ENCODE measurements at places on chromosomes 2 and 18.
A peak's percentile ranks its signal among the peaks of the same experiment; 100 is the strongest.

GRCh38 chr2:183063083-183063482 lies 15.5 kb upstream of the DUSP19 start:
- no peak for DNase-seq

DNA sequence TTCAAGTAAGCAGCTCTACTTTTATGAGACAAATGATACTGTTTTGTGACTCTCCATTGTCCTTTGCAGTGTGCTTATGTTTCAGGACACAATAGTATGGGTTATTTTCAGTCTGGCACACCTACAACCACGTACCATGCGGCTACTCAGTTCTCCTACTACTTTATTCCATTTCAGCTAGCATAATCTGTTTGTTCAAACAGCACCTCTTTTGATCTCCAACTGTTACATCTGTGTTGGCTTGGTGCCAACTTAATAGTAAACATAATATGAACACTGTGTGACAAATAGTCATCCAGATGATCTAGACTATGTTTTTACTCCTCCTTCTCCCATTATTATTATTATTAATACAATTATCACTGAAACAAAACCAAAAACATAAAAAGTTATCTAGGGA lies 40.5 kb downstream of the MYO3B start:
- DNase-seq = no peak

GRCh38 chr18:71329114-71329513 lies 1040.3 kb downstream of the SOCS6 start:
- no peak for DNase-seq

DNA sequence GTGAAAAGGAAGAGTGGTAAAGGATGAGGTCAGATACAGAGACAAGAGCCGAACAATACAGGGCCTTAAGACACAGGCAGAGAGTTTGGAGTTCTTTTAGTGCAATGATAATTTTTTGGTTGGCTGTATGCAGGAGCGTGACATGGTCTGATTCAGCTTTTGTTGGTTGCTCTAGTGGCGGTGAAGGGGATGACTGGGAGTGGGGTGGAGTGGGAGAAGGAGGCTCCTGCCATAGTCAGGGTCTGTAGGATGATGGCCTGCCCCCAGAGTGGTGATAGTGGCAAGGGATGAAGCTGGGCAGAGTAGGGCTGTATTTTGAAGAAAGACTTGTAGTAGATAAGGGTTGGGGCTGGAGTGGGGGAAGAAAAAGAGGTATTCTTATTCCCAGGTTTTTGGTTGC lies 306.6 kb upstream of the VWC2L start:
- no peak for DNase-seq

GRCh38 chr2:106363791-106364190 lies 104.4 kb downstream of the RGPD3 start:
- no peak for DNase-seq

- DNase-seq = no peak
These were observed 88.8 kb downstream of the INHBB start for GRCh38 chr2:120434492-120435308.

DNA sequence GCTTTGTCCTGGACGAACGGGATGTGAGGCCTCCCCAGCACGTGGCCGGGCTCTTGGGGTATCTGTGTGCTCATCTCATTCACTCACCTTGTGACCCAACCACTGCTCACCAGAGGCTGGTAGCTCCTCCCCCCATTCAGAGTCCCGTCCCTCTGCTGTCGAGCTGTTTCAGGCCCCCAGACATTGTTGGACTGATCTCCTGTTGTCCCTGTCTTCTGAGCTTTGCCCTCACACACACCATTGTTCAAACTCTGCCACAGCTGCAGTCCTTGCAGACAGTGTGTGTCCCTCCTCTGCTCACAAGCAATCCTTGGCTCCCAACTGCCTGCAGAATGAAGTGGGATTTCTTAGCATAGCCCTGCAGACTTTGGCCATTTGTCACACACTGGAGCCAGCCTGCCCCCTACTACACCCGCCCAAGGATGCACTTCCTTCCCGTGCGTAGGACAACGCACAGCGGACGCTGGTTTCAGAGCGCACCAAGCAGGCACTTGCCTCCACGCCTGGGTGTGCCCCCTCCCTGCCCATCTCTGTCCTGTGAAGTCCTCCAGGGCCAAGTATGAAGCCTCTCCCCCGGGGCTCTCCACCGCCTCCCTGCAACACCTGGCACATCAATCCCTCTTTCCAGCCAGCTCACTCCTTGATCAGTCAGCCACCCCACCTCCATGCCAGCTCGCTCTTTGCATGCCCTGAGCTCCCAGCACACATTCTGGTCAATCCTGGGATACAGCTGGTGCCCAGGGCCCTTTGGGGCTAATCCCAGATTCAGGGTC lies 16.5 kb upstream of the PRLH start:
- DNase-seq = no peak

DNA sequence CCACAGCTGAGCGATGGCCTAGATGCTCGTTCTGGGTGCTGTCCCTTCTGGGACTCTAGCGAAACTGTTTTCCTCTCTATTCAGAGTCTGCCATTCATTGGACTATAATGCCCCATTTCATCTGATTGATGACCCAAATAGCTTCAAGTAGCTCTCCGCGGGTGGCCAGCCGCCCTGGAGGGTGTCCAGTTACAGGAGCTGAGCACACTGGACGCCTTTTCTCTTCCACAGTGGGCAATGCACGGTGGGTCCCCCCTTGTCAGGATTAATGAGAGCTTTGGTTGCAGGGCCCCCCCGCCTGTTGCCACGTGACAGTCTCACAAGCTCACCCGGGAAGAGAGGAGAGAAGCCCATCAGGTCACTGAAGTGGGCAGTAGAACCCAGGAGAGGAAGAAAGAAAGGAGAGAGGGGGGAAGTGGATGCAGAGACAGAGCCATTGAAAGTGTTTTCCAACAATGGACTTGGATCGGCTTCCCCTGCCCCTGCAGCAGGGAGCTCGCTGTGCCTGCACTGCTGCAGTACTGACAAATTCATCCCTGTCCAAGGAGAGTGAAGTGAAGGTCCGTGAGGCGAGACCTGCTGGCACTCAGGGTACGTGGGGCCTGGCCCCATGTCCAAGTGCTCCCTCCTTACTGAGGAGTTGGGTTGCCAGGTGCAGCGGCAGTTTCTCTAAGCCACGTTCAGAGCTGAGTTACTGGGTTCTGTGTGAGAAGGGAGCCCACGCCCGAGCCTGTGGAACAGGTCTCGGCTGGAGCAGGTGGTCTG lies 44.8 kb downstream of the DIPK1C start:
- DNase-seq = no peak

DNA sequence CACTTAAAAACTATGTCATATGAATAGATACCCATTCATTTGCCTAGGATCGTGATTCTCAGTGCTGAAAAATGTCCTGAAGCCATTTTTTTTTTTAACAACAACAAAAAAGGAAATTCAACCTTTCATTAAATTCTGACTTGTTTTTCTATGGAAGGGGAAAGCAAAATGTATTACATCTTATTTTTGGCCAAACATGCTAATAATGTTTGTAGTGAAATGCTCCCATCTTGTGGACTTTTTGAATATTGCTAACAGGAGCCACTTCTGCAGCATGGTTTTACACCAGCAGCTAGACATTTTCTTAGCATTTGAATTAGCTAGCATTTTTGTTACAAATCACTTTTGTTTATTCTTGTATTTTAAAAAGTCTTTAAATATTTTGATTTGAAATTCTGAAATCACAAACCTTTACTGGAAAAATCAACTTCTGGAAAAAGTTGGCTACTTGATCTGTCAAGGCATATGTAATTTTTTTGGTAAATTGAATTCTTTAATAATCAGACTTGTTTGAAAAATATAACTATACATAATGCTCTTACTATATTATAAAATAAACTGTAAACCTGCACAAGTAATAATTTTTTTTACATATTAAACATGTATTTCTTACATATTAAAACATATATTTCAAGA lies 75.8 kb downstream of the KIDINS220 start:
- no peak for DNase-seq

DNA sequence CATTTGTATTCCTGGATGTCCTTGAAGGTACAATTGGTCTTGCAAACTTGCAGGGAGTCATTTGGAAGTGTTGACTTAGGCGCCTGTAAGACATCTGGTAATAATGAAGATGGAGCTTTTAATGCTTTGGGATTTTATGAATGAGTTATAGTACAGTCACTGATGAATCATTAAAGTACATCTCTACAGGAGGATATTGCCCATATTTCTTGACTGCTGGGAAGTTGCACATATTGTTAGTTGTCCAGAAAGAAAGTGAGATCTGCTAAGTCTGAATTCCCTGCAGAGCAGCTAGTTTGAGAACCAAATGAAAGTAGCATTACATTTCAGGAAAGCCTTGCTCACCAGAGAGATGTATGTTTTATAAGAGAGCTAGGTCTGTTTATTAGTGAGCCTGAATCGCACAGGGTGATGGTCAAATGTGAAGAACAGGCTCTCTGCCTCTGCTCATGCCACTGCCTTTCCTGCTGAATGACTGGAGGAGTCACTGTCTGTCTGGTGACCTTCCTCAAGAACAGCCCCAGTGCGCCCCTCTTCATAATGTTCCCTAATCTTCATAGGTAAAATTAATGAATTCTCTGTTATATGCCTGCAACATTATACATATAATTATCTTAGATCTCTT lies 138.9 kb upstream of the KLHL14 start:
- DNase-seq = no peak

DNA sequence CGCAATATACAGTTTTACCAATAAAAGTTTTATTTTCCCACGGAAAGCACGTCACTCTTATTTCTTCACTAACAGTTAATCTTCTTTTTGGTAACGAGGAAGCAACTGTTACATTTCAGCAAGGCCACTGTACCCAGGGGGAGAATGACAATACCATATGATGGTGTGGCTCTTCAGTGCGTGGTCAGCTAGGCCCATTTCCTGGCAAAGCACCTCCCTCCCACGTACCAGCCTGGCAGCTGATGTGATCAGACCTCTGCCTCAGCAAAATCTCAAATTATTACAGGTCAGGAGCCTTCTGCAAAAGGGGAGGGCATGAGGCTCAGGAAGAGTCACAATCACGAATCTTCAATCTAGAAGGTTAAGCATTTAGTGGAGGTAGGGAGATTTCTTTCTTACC lies 55.4 kb downstream of the KLF7 start:
- no peak for DNase-seq

DNA sequence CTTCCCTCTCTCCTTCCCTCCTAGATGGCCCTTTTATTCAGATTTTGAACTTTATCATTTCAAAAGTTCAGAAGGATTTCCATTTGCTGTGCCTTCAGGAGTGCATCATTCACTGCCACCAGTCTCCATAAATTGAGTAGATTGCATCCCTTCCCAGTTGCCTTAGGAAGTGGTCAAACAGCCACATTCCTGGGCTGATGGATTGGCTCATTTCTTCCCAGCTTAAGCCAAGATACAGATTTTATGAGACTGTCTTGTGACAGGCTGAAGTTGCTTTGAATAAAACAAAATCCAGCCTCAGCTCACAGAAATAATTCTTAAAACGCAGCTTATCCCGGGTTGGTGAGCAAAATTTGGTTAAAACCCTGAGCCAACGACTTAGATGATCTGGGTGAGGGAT lies 9.8 kb downstream of the NRP2 start:
- no peak for DNase-seq

DNA sequence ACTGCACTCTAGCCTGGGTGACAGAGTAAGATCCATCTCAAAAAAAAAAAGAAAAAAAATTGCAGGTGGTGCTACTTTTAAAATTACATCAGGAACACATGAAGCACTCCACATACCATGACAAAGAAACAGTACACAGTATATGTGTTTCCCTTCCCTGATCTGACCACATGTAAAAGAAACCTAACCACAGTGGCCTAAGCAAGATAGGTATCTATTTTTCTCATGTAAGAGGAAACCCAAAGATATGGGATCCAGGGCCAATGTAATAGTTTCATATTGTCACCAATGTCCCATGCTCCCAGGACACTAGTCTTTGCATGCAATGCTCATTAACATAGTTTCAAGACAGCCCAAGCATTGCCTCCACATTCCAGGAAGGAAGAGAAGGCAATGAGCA lies 99.9 kb downstream of the DYM start:
- DNase-seq = no peak

DNA sequence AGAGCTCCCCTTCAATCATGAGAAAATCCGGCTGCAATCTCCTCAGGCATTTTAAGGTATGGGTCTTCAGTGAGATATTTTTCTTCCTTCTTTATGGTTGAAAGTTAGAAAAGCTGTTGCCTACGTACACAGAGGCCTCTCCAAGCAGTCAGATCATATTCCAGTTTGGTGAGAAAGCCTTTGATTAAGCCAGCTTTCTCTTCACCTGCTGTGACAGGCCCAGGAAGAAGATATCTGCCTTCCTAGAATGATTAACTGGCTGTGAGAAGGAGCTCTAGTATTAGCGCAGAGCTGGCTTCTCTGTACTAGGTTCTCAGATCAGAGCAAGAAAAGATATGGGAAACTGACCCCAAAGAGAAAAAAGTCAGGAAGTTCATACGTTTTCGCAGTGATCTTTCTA lies 585.0 kb upstream of the CHAC2 start:
- DNase-seq = no peak

GRCh38 chr2:190254063-190254850 lies 65.4 kb downstream of the HIBCH start:
- no peak for DNase-seq

- no peak for DNase-seq
These were observed 44.4 kb upstream of the LRRTM4 start for GRCh38 chr2:77566582-77566981.

- DNase-seq = no peak
These were observed 69.8 kb upstream of the EPB41L5 start for GRCh38 chr2:119943058-119943457.

- DNase-seq = peak; percentile 17
These were observed 96.2 kb upstream of the ZNF532 start for GRCh38 chr18:58768293-58768974.

Measured in activated CD8-positive, alpha-beta memory T cell treated with anti-CD3 and anti-CD28 coated beads for 1 hour (primary cell).